Right cardiac atrium (tissue), 5 donors: ENCODE measurements at places on chromosomes 11 and 22.

- no peak for DNase-seq
These were observed 274.9 kb upstream of the CADM1 start for GRCh38 chr11:115778928-115779650.

DNA sequence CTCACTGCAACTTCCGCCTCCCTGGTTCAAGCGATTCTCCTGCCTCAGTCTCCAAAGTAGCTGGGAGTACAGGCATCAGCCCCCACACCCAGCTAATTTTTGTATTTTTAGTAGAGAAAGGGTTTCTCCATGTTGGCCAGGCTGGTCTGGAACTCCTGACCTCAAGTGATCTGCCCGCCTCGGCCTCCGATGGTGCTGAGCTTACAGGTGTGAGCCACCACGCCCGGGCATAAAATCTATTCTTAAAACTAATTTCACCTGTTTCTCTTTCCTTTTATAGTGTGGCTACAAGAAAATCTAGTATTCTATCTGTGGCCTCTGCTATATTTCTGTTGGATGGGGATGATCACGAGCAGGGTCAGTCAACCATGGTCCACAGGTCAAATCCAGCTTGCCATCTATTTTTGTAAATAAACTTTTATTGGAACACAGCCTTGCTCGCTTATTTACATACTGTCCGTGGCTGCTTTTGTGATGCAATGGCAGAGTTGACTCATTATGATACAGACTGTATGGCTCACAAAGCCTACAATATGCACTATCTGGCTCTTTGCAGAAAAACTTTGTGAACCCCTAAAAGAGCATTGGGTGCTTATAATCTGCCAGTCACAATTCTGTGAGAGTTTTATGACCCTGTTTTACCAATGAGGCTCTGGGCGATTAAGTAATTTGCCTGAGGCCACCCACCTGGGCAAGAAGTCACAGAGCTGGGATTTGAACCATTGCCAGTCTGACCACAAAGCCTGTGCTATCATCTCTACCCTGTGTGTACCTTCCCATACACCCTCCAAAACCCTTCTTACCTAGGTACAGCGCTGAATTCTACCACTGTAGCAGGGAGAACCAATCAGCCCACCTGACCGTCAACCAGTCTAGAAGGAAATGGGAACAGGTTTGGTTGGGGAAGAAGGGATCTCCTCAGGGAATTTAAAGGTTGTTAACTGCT, 28.3 kb downstream of the SLC1A2 start:
- no peak for DNase-seq

- DNase-seq = no peak
These were observed 39.1 kb upstream of the SLC35C1 start for GRCh38 chr11:45765836-45766235.

GRCh38 chr11:12485328-12485727, 108.0 kb downstream of the PARVA start:
- DNase-seq = no peak

DNA sequence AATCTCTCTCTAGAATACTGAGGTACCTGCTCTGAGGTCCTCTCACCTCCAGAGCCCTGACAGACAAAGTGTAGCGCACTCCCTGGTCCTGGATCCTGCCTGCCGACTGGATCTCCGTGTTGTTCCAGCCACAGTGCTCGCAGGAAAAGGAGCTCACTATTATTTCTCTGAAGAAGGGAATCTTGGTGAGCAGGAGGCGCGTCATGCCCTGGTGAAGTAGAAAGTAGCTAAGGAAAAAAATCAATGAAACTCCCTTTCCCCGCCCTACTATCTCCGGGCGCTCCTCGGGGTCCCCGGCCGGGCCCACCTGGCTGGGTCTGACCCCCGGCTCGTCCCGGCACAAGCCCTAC, 412 bp downstream of the ZPR1 start:
- DNase-seq = no peak

GRCh38 chr11:63508009-63508408, 2.1 kb downstream of the LGALS12 start:
- peak; percentile 65 for DNase-seq

GRCh38 chr11:126293726-126294125, 10.1 kb upstream of the DCPS start:
- no peak for DNase-seq

GRCh38 chr11:65882120-65883057, 2.8 kb downstream of the CTSW start:
- DNase-seq = peak; percentile 36

DNA sequence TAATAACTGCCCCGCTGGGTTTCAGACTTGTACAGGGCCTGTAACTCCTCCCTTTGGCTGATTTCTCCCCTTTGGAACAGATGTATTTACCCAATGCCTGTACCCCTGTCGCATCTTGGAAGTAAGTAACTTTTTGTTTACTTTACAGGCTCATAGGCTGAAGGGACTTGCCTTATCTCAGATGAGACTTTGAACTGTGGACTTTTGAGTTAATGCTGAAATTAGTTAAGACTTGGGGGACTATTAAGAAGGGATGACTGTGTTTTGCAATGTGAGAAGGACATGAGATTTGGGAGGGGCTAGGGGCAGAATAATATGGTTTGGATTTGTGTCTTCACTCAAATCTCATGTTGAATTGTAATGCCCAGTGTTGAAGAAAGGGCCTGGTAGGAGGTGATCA, 62.0 kb downstream of the TRPC6 start:
- no peak for DNase-seq

- DNase-seq = no peak
These were observed 47.7 kb downstream of the SLC22A9 start for GRCh38 chr11:63417174-63417852.

DNA sequence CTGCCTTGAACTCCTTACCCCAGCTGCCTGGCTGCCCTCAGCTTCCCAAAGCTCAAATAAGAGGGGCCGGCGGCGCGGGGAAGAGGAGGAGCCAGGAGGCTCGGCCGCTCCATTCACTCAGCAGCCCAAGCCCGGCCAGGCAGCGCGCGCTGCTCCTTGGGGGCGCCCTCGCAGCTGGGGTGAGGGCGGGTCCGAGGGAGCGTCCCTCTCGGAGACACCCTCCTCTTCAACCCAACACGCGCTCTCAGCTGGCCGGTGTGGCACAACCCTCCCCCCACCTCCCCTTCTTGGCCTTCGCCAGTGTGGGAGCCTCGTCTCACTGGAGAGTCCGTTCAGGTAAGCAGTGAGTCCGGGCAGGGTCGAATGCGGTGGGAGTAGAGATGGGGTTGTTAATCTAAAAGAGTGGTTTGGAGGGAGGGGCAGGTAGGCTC, at the start of gene WT1:
Gene WT1 (minus strand): TSS at position 29 of the 431 bp plus-strand sequence.
- peak; percentile 82 for DNase-seq

- DNase-seq = no peak
These were observed 11.4 kb downstream of the APOBEC3A start for GRCh38 chr22:38968801-38969200.

DNA sequence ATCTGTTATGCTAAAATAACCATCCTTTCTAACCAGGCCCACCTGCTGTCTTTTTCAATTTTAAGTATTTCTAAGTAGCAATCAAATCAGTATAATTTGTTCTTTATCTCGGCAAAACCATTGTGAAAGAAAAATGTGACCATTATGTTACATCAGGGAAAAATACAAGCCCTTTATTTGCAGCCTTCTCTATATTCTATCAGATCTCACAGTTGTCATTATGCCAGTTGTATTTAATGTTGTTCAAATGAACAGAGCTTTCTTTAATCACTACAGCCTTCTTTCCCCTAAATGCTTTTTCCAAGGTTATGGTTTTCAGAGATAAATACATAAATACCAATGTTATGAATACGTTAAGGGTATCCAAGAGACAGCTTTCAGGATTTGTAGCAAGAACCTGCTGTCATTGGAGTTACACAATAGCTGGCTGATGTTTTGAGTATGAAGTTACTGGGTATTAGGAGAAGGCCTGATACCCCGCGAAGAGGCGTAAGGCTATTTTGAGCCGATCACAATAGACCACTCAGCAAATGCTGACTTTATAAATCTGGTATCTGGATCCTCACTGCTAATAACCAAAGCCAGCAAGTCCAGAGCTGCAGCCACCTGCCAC, 406.3 kb downstream of the CADM1 start:
- DNase-seq = no peak

GRCh38 chr22:32828150-32828549, 26.6 kb downstream of the TIMP3 start:
- DNase-seq = no peak

DNA sequence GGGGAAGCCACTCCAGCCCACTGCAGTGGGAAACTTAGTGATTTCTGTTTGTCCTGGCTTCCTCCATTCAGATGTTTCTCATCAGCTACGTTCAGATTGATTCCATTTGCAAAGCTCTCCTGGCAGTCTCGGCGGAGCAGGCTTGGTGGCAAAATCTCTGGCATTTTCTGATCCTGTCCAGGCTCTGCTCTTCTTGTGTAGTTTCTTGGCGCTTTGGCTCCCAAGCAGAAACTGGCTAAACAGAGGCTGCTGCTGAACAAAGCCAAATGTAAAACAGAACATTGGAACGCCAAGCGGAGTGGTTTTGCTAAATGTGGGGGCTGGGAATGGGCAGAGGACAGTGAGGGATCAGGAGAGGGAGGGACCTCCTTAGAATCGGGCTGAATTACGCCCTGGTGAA, 36.7 kb downstream of the ADAMTS8 start:
- DNase-seq = no peak

DNA sequence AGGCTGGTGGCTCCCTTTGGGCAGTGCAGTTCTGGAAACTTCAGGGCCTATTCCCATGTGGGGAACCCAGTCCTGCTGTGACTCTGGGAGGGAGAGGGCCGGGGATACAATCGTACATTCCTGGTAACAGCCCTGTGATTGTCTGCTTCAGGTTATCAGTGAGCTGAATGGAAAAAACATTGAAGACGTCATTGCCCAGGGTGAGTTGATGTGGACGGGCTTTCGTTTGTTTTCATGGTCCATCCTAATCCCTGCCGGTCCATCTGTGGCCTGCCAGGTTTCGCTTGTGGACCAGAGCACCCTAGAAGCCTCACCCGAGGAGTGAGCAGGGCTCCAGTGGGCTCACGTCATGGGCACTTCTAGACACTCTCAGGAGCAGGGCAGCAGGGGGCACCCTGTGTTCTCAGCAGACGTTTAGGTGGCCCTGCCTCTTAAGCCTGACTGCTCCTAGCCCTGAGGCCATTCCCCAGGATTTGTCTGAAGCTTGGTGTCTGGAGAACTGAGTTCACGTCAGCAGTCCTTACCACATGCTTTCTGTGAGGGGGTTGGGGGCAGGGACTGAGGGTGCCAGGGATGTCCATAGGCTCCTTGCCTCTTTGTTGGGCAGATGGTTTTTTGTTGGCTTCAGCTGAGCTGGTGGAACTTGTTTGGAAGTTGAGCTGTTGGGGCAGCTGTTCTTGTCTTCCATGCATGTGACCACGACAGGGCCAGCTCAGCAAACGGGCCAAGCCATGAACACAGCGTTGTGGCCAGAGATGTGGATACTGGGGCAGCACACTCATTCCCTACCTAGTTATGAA, 1.9 kb downstream of the RPLP2 start:
- DNase-seq = no peak

- peak; percentile 41 for DNase-seq
These were observed 577 bp downstream of the MRPL17 start for GRCh38 chr11:6682591-6682935.

DNA sequence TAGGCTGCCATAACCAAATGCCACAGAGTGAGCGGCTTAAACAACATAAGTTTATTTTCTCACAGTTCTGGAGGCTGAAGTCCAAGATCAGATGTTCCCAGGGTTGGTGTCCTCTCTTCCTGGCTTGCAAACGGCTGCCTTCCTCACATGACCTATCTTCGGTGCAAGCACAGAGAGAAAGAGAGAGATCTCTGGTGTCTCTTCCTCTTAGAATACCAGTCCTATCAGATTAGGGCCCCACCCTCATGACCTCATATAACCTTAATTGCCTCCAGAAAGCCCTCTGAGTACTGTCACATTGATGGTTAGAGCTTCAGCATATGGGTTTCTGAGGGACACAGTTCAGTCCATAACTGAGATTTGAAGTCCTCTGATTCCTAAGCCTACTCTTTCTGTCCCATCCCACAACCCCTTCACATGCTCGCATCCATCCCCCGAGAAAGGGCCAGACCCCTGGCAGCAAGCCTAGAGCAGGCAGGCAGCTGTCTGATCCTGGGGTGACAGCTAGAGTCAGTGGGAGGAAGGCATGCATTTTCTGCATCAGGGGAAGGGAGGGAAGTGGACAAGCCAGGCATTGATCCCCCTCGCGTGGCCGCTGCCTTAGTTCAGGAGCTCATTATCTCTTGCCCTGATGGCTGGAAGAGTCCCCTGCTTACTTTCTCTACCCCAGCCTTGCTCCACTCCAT, 114.1 kb downstream of the FAR1 start:
- DNase-seq = no peak

- no peak for DNase-seq
These were observed 444.4 kb downstream of the DLG2 start for GRCh38 chr11:85182441-85183387.

DNA sequence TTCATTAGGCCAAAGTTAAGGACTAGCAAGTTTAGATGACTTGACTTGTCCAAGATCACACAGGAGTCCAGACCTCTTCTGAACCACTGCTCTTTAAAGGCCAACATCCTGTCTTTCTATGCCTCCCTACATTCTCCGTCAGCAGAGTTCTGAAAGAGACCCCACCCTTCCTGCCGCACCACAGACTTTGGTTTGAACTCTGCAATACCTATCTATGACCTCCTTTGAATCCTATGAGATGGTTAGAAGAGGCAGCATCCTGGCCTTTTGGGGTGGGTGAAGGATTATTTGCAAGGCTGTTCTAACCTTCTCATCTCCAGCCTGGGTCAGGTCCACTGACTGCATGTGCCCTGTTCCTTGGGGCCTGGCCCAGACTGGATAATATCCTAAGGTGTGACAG, 4.3 kb upstream of the RRM1 start:
- DNase-seq = no peak

GRCh38 chr11:94271885-94272372, 32.5 kb upstream of the IZUMO1R start:
- DNase-seq = no peak

- no peak for DNase-seq
These were observed 15.3 kb upstream of the RAB30 start for GRCh38 chr11:83087035-83087434.

DNA sequence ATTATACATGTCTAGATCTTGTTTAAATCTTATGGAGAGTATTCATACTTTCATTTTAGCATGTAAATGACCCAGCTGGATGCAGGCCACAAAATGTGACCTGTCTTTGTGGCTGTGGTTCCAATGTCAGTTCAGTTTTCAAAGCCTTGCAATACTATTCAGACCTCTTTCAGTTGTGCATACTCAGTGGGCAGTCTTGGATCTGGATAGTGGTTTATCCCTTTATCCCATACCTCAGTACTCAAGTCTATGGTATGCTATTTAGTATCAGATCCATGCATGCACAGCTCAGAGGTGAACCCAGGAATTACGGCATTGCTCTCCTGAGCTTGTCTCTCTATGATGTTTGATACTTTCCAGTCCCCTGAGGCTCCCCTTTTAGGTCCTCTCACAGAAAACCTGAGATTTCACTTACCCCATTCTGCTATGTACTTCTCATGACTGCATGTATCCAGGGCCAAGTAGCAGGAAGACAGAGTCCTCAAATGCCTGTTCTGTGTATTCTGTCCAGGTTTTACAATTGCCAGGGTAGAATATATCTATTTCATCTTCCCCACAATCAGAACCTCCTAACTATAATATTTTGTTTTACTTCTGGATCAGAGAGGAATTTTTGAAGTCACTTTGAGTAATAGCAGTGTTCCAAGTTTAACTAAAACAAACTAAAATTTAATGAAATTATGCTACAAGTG, 6.9 kb upstream of the P4HA3 start:
- DNase-seq = no peak

GRCh38 chr11:65870706-65871681, 1.6 kb downstream of the EFEMP2 start:
- DNase-seq = peak; percentile 77
